ENCODE measurements at places on chromosomes 16 and 17.

DNA sequence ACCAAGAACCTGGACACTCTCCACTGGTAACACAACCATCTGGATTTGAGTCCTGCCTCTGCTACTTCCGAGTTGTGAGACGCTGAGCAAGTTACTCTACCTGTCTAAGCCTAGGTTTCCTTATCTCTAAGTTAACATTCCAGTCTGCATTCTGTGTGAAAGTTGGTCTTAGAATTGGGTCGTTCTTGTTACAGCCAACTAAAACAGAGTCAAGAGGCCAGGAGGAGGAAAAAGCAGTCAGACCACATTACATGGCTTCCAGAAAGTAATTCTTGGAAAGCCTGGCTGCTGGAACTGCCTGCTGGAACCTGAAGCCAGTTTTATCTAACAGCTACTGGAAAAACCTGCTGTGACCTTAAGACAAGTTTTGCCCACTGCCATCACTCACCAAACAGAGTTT, 38.4 kb upstream of the XYLT1 start:
- DNase-seq, result no peak

DNA sequence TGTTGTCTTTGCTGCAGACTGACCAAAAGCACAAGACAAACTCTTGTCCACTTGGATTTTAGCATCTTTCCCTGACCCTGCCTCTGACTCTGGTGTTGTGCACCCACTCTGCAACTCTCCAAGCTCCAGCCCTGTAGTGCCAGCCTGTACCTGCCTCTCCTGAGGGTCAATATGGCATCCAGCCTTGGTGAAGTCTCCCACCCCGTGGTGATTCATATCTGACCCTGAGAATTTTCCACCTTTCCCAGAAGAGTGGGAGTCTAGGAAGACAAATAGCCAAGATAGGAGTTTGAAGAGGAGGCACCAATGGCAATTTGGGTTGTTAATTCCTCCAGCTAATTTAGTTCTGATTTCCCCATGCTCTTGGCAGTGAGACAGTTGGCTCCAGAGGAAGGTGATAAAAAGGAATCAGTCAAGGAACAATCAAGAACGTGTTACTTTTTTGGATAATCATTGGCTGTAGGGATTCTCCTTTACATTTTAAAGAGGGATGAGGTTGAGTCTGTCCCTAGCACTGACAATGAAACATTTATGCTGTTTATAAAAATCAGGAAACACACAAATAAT, 416.0 kb downstream of the MAF start:
- no peak for DNase-seq

- DNase-seq, result peak; percentile 80
Measured at GRCh38 chr17:19338031-19338990, 24.2 kb downstream of the B9D1 start.

GRCh38 chr16:76474048-76474447, 196.8 kb downstream of the CNTNAP4 start:
- no peak for DNase-seq

DNA sequence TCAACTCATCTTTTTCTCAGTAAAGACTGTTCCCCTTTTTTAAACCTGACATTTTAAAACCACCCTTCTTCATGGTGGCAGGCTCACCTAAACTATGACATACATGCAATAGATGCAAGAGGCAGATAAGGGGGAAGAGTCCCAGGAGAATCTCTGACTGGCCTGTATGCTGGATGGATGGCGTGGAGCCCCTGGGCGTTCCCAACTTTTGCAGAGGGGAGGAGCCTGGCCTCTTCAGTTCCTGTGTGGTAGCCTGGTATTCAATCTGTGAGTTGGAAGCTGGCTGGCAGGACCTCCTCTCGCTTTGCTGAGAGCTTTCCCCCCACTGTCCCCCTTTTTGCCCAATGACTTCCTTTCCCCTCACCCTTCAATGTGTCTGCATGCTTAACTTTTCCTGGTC, 217.6 kb upstream of the CA10 start:
- DNase-seq, result no peak

DNA sequence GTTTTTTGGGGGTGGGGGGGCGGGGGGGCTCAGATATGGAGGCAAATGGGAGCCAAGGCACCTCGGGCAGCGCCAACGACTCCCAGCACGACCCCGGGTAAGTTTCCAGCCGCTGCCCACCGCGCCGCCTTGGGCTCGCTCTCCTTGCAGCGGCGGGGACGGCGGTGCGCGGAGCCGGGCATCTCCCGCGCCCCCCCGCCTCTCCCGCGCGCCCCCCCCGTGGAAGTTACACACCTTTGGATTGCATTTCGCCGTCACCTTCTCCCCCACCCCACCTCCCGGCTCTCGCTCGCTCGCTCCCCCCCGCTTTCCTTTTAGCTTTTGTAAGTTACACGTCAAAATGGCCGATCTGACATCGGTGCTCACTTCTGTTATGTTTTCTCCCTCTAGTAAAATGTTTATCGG, 387 bp downstream of the MSI2 start:
- DNase-seq, result peak; percentile 50

DNA sequence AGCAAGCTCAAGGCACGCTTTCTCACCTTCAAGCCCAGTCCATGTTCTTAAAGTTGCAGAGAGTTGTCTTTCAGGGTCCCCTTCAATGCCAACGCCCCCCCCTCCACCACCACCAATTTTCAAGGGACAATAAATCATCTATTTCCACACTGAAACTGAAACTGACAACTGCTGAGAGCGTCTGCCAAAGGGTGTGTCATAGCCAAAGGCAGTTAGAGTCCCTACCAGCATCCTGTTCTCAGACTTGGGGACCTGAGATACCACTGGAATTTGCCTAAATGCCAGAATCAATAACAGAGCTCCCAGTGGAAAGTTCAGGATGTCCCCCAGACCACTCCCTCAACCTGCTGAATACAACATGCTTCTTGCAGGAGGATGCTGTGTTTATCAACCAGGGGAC, 133.2 kb upstream of the SOX9 start:
- peak; percentile 4 for DNase-seq

DNA sequence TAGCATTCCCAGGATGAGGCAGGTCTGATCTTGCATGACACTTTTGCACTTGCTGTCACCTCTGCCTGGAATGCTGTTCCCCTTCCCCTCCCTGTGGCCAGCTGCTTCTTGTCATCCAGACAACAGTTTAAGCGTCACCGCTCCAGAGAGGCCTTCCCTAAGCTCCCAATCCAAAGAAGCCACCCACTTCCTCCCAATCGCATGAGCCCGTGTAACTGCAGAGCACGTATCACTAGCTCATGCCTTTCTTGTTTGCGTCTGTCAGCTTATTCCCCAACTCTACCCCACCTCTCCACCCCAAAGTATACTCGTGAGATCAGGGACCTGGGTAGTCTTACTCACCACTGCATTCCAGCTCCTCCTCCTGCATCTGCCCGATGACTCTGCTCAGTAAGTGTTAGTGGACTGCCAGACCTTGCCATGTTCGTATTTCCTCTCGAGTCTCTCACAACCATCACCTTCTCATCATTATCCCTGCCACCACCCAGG, 92.8 kb downstream of the GAS7 start:
- DNase-seq, result no peak

DNA sequence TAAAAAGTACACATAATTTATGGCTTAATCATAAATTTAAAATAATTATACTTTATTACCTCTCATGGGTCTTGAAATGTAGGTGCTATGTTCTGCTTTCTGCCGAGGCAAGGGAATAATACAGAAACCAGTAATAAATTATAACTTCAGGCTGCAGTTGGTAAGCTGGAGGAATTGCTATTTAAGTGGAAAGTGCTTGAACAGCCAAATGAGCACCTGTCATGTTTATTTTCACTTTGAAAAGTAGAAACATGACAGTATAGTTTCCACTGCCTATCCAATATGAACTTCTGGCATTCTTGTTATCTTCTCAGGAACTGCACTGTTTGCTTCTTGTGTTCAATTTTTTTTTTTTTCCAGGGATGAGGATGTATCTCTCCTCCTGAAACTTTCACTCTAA, 146.0 kb downstream of the FTO start:
- DNase-seq, result no peak

DNA sequence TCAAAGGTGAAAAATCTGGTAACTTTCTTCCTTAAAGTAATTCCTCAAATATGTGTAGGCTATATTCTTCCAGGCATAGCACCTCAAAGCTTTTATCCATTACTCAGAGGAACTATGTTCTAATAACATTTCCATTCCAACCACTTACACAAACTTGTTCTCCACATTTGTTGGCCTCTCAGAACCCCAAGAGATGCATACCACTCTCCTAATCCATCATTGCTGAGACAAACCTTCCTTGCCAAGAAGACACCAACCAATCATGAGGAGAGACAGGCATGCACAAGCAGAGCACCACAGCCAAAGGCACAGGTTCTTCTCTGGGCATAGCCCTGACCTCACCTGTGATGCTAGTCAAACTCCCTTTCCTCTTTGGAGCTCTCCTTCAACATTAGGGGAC, 20.9 kb downstream of the CDH11 start:
- no peak for DNase-seq

GRCh38 chr16:65601781-65602180, 479.9 kb upstream of the CDH11 start:
- no peak for DNase-seq

GRCh38 chr16:66408163-66409048, 18.7 kb upstream of the BEAN1 start:
- peak; percentile 70 for DNase-seq

DNA sequence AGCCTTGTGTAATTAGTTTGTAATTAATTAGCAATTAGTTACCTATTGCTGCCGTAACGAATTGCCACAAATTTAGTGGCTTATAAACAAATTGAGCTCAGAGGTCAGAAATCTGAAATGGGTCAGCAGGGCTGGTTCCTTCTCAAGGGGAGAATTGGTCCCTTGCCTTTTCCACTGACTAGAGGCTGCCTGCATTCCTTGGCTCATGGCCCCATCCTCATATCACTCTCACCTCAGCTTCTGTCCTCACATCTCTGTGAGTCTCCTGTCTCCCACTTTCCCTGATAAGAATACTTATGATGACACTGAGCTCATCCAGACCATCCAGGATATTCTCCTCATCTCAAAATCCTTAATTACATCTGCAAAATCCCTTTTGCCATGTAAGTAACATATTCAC, 31.0 kb upstream of the NGFR start:
- no peak for DNase-seq

DNA sequence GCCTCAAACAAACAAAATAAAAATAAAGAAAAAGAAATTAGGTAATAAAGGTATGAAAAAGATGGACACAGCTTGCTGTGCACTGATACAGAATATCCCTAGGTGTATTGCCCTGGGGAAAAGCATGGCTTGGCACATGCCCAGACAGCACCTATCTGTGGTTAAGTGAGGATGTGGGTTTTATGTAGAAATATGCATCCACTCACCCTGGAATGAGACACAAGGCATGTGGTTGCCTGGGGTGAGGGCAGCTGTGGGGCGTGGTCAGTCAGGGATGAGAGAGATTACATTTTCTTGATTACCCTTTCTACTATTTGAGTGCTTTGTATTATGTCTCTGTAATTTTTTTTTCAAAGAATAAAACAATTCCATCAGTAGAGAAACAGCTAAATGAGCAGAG, 6.9 kb downstream of the PLLP start:
- DNase-seq, result peak; percentile 91

- no peak for DNase-seq
Measured at GRCh38 chr16:88655053-88655732, 4.3 kb upstream of the CYBA start.

GRCh38 chr17:79081571-79082276, 7.1 kb downstream of the ENGASE start:
- no peak for DNase-seq

GRCh38 chr17:17042851-17043460, 699 bp downstream of the MPRIP start:
- peak; percentile 29 for DNase-seq

DNA sequence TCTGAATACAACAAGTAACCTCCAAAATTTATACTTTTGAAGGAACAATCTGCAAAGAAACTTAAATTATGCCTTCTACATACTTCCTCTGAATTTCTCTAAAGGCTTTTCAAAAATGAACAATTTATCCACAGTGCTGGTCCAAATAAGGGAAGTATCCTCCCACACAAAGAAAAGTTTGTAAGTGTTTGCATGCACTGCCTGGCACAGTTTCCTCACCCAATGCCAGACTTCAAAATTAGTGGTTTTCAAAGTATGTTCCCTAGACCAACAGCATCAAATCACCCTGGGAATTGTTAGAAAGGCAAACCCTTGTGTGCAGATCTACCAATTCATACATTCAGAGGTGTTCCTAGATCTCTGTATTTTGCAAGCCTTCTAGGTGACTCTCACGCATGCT, 82.5 kb downstream of the PCTP start:
- no peak for DNase-seq

DNA sequence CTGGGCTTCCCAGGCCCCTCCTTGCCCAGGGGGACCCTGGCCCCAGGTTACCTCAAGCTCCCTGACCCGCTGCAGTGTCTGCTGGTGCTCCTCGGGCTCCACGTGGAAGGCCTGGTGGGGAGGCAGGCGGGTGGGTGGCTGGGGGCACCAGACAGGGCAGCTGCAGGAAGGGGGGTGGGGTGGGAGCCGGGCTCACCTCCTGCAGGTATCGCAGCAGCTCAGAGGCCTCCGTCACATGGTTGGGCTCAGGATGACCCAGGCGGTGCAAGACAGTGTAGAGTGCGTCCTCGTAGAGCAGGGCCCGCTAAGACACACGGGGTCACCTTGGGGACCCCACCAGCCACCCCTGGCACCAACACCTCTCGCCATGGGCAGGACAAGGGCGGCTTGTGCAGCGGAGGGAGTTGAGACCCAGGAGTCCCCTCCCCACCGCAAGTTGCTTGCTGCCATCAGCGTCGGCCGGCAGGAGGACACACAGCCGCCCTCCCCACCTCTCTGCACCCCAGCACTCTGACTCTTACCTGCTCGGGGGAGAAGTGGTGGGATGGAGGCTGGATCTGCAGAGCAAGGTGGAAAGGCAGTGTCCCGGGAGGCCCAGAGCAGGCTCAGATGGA, 1.1 kb downstream of the UNC13D start:
- no peak for DNase-seq

DNA sequence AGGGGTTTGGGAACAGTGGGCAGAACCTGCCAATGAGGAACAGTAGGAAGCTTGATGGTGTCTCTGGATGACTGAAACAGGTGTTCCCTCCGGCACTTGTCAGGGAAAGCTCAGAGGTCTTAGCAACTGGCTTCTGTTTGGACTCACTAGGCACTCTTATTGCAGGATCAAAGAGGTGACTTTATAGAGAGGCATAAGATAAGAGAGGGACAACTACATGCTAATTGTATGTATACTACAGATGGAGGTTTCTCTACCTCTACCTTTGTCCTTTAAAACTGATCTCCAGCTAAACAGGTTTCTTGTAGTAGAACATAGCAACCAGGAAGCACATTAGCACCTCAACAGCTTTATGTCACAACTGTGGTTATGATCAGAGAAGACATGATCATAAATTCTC, 7.6 kb downstream of the CNTD1 start:
- DNase-seq, result no peak

- no peak for DNase-seq
Measured at GRCh38 chr17:77459018-77459755, 318.4 kb downstream of the SEC14L1 start.

GRCh38 chr16:88812513-88813268, 963 bp upstream of the APRT start:
- DNase-seq, result no peak

DNA sequence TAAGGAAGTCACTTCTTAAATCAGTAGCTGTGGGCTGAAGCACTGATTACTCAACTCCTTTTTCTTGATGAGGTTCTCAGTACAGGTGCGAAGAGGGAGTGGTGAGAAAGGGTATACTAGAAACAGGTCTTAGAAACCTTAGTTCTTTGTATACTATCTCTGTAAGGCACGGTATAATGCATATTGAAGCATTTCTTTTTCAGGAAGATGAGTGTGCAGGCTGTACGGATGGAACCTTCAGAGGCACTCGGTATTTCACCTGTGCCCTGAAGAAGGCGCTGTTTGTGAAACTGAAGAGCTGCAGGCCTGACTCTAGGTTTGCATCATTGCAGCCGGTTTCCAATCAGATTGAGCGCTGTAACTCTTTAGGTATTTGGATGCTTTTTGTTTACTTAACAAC, 39.2 kb downstream of the CYLD start:
- DNase-seq, result no peak

All from RPMI8226 (cell line).